ENCODE measurements at places on chromosomes 7 and 10. TPM values are rescaled to one million over a fixed set of nuclear protein-coding genes. Genes with fewer than 3 reads are reported as not detected.

Gene AGAP5
- 2.2 TPM for total RNA-seq

Gene UPK3B
- total RNA-seq: 0.33 TPM

Gene LOXL4
- total RNA-seq: 8.1 TPM

Gene PKD2L1
- total RNA-seq: not detected

Gene PPP1R17
- total RNA-seq: not detected

Gene PLAU
- total RNA-seq: 64.8 TPM

Gene LIPF
- not detected for total RNA-seq

Gene RABGEF1
- 24.7 TPM for total RNA-seq

Gene SNX10
- total RNA-seq: not detected
